ENCODE measurements at places on chromosomes 3 and 15.

DNA sequence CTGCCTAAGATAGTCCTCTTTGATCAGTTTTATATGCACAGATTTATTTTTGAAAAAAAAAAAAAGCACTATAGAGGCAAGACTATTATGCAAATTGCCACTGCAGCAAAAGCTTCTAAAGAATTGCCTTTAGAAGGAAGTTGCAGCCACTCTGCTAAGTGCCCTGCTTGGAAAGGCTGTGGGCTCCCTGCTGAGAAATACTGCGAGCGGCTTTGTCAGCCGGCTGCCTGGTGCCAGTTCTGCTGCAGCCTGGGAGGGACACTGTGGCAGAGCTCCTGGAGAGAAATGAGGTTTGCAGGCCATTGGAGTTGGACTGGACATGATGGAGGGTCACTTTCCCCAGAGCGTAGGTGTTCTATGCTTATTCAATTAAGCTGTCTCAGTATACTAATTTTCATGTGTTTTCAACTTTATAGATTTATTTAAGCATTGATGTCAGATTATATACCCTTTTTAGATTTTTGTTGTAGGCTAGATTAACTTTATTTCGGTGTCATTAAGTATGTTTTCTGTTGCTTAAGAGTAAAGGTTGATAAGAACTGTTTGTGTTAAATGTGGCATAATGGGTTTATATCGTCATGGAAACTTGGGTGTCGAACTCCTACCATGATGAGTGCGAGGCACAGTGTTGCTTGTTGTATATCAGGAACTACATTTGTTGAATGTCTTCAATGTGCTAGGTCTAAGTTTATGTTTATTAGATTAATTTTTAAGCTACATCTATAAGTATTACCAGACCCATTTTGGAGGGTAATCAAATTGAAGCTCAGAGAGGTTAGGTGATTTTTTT is 6.6 kb downstream of the MAP2K5 start:
- no peak for DNase-seq

DNA sequence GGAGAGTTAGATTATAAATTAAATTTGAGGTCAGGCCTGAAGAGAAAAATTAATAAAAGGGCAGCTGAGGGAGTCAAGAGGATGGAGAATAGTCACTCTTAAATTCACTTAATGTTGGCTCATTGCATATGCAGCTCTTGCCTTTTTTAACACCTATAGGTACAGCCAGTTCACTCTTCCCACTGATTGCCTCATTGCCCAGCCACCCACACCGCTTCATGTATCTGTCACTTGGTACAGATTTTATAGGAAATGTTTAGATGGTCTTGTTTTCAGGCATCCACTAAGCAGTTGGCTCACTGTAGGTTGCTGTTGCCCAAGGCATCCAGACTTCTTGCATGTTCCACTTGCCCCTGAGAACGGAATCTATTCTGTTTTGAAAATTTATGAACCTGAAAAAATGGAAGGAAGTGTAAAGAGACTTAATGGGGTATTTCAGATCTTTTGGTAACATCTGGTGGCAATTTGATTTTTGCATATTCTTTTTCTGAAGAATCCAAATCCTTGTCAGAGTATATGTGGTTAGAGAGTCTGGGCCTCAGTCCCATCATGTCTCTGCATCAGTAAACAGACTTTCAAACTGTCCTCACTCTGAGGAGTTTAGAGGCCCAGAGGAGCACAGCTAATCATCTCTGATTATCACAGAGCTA is 151.9 kb downstream of the RBPMS2 start:
- DNase-seq, result no peak

GRCh38 chr15:59354417-59355031 is 18.1 kb downstream of the MYO1E start:
- DNase-seq, result no peak

DNA sequence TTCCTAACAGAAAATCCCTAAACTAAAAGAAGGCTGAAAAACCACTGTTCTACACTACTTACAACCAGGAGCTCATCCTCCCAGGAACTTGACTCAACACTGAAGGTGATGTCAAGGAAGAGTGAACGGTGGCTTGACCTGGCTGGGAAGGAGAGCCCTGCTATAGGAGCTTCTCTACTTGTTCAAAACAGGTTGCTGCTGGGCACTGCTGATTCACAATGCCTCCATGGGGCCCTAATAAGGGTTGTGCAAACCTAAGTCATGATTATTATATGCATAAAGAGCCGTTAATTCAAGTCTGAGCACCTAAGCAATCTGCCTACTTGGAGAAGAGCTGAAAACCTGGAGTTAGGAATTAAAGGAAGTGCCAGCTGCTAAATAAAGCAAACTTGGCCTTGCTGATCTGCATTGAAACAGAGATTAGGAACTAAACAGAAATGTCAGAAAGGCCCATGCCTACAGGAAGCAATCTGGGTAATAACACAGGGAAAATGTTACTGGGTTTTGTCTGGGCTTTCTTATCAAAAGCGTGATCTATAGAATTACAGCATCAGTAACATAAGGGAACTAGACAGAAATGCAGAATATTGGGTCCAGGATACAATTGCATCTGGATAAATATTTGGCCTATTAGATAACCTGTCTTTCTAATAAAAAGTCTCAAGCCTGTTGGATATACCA is 243.2 kb downstream of the NEK10 start:
- DNase-seq, result no peak

All from GM18507 (cell line).